Amygdala (tissue), 56 donors: ENCODE measurements at places on chromosomes 3 and 15.
A peak's percentile ranks its signal among the peaks of the same experiment; 100 is the strongest.

DNA sequence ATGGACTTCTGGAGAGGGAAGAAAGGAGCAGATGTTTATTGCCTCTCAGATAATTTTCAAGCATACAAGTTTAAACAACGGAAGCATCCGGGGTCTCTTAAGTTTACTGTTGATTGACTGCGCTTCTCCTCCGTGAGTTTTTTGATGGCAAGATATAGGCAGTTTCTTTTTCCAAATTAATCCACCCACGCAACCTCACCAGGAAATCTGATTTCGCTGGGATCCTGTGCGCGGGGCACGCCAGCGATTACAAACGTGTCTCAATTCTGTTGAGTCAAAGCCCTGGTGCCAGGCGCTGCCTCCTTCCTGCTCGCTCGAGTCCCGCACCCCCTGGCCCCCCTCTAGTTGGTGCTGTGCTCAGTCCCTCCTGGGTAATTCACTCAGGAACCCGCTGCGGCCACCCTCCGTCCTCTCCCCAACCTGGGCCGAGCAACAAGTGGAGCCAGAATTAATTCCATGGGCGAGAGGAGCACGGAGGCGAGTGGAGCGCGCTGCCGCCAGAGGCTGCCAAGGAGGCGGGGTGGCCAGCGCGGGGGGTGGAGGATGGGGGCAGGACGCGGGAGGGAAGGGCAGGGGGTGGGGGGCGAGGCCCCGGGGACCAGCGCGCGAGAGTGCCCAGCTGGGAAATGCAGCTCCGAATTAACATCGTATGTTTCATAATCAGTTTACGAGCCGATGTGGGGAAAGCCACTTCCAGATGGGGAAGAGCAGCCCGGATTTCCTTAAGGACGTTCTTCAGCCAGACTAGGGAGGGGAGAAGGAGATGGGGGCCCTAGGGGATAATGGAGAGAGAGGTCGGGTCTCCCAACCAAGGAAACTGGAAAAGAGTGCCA, 6.0 kb downstream of the WNT5A start:
- no peak for DNase-seq

- no peak for DNase-seq
Measured at GRCh38 chr3:102390171-102390864, 44.5 kb upstream of the ZPLD1 start.

DNA sequence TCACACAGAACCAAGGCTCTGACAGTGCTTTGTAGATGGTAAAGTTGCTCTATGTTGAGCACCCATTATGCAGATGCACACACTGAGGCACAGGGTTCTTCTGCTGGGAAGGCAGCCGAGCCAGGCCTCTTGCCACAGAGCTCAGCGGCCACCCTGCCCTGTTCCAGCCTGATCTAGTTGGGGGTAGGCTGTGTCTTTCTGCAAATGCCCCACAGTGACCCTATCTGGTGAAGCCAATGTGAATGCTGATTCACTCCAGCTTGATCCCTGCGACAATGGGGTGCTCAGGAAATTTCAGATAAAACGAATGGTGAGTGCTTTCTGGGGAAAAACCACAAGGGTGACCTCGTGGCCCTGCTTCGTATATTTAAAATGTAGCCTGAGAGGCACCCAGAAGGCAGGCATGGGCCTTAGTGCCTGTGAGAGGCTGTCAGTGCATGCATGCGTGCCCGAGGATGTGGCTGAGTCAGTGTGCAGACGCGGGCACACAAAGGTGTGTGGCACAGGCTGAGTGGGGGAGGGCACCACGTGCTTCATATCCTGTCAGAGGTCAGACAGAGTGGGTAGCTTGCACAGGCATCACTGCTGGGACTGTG, 85.7 kb downstream of the ATP2B2 start:
- DNase-seq, result no peak

DNA sequence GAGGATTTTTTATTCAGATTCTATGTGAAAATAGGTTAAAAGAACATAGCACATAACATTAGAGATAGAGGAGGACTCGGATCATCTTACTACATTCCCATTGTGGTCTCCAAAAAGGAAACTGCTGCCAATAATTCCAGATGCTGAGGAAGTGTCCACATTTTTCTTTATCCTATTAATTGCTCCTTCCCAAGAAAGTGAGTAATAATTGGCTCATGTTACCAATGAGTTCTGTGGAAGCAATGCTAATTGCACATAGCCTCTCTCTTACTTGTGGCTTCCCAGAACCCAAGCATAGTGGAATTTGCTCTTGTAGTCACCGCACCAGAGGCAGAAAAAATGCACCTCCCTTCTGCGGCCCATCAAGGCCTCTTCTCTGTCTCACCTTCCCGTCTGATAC, 208.4 kb downstream of the PLOD2 start:
- no peak for DNase-seq

- no peak for DNase-seq
Measured at GRCh38 chr3:187360596-187360995, 7.6 kb upstream of the RTP4 start.

- no peak for DNase-seq
Measured at GRCh38 chr3:44687898-44688297, 24.6 kb upstream of the ZNF502 start.

GRCh38 chr3:56365905-56366640, 102.2 kb downstream of the ERC2 start:
- no peak for DNase-seq

GRCh38 chr15:88022716-88023115, 233.8 kb downstream of the NTRK3 start:
- no peak for DNase-seq

- no peak for DNase-seq
Measured at GRCh38 chr15:74530771-74531143, 10.3 kb upstream of the ARID3B start.

DNA sequence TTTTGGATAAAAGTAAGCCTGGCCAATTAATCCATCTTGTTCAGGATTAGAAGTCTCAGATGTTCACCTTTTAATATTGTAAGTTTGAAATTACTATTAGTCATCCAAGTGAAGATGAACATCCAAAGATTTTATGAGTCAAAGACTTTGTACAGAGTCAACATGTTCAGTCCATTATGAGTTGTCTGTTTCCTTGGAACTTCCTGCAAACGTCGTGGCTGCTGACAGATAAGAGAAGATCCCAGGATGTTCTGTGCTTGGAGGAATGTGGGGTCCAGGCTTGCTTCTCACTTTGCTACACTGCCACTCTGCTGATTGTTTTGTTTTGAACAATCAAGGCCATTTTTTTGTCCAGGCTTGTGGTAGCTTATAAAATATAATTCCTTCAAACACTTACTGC, 74.3 kb upstream of the SLCO2A1 start:
- no peak for DNase-seq

- no peak for DNase-seq
Measured at GRCh38 chr3:112302881-112303763, 9.1 kb upstream of the SLC9C1 start.

DNA sequence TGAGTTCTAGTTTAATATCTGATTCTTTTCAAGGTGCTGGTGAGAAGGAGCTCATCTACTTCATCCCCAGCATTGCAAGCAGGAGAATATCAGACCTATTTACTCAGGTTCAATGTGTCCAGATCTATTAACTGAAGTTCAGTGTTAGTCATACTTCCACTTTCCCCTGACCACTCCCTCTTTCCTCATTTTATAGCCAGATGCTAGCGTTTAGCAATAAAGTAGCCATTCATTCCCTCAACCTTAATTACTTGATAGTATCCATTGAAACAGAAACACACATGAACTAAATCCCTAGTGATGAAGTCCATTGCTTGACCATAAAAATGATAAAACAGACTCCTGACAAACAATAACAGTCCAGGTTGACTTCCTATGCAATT, 60.0 kb downstream of the RPL22L1 start:
- no peak for DNase-seq

- no peak for DNase-seq
Measured at GRCh38 chr15:47764666-47765065, 47.4 kb downstream of the SEMA6D start.

- no peak for DNase-seq
Measured at GRCh38 chr15:78290222-78290621, 9.2 kb downstream of the SKIC8 start.

DNA sequence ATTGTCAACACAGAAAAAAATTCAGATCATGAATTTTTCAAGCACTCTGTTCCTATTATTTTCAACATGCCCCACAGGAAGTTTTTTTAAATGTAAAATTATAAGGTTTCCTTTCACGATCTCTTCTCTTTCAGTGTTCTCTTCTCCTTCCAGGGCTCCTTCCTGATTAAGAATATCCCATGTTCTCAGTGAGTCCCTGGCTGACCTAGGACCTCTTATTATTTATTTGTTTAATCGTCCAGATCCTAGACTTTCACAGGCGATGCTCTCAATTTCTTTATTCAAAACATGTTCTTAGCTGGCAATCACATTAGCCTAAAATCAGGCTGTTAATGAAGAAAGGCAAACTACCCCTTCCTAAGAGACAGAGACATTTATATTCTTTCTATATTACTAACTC, 124.3 kb downstream of the ABI3BP start:
- DNase-seq, result no peak

DNA sequence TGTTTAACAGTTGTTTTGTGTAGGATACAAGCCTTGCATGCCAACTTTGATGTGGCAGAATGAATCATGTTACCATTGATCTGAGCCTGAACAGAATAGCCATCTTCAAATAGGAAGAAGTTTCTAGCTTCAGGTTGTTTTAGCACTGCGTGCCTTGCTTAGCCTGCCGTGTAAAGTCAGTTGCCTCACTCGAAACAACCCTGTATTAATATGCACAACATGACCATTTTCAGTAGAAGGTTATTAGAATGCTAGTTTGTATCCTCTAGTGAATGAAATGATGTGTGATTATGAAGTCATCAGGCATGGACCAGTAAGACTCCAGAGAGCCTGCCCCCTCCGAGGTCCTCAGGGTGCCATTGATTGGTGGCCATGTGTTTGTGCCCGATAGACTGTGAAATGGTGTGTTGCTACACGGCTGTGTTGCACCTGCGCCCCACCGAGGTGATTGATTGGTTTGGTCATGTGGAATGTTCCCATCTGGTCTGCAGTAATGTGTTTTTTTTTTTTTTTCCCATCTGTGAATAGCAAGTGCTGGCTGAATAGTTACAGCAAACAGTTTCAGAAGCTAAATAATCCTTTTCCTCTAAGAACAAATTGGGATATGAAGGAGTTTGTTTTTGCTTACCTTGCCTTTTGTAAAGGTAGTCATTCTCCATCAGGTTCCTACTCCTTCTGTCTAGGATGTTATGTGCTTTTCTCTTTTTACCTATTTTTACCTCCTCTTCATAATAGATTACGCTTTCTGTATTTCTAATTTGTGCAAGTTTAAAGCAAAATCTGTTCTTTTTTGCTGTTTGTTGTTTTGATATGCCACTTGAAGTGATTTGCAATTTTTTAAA, 214.9 kb downstream of the TCF12 start:
- peak; percentile 38 for DNase-seq

DNA sequence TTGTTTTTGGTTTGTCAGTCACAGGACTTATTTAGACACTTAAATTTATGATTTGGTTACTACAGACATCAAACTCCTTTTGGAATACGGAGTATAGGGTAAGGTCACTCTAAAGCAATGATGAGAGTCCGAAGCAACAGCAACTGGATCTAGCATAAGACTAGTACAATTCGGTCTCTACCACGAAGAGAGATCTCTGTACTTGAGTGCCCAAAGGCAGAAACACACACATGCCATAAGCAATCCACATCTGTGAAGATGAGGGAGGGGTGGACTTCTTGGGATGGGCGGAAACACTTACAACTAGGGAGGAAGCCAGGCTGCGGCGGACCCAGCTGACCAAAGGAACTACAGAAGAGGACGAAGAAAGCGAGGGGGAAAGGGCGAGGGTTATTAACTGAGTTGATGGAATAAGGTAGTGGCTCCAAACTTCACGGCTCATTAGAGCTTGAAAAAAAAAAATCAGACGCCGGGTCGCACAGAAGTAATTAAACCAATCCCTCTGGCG, 595 bp downstream of the DPH6 start:
- DNase-seq, result no peak
